Activated T-helper 2 cell treated with anti-CD3 and anti-CD28 coated beads, Interferon-gamma antibody, Interleukin-2, Interleukin-4, amounts not matched to agents 10 μg/mL and 5 μg/mL and 100 μg/mL, durations not matched to agents 14 hours and 24 hours and 36 hours (primary cell): ENCODE measurements at places on chromosomes 3 and 15. TPM values are rescaled to one million over a fixed set of nuclear protein-coding genes. Genes with fewer than 3 reads are reported as not detected.

The PRSS50 gene
- not detected in 2 replicates for total RNA-seq

The HHLA2 gene
- 0.51 and 0.66 TPM in 2 replicates for total RNA-seq

The ZNF639 gene
- total RNA-seq = 34.3 and 38.7 TPM in 2 replicates

The TIGIT gene
- total RNA-seq = 6.3 and 6.7 TPM in 2 replicates

The VEPH1 gene
- not detected in 2 replicates for total RNA-seq

The PIERCE2 gene
- not detected in 2 replicates for total RNA-seq

The GOLGA8T gene
- total RNA-seq = not detected in 2 replicates

The RAB6B gene
- total RNA-seq = 4.6 and 7.6 TPM in 2 replicates

- peaks cover 9% of the 10 kb centered on the region for H3K27me3 ChIP-seq
- peaks cover 2% of the 10 kb centered on the region for H3K4me1 ChIP-seq
- DNase-seq = no peak
- no peaks in the 10 kb centered on the region for H3K36me3 ChIP-seq
Observed at GRCh38 chr3:14305324-14305723, 97.1 kb upstream of the SLC6A6 start.

- no peak overlapping the region for H3K4me3 ChIP-seq
- H3K4me1 ChIP-seq = no peaks in the 10 kb centered on the region
- H3K36me3 ChIP-seq = no peaks in the 10 kb centered on the region
- no peak for DNase-seq
- H3K27ac ChIP-seq = no peak overlapping the region
Observed at GRCh38 chr3:60610441-60611112, 640.7 kb downstream of the FHIT start.

- peaks cover 1% of the 10 kb centered on the region for H3K27me3 ChIP-seq
- H3K27ac ChIP-seq = no peak overlapping the region
- H3K36me3 ChIP-seq = no peaks in the 10 kb centered on the region
- no peak overlapping the region for H3K4me3 ChIP-seq
Observed at GRCh38 chr3:159660326-159660725, 328.3 kb upstream of the IL12A start.

DNA sequence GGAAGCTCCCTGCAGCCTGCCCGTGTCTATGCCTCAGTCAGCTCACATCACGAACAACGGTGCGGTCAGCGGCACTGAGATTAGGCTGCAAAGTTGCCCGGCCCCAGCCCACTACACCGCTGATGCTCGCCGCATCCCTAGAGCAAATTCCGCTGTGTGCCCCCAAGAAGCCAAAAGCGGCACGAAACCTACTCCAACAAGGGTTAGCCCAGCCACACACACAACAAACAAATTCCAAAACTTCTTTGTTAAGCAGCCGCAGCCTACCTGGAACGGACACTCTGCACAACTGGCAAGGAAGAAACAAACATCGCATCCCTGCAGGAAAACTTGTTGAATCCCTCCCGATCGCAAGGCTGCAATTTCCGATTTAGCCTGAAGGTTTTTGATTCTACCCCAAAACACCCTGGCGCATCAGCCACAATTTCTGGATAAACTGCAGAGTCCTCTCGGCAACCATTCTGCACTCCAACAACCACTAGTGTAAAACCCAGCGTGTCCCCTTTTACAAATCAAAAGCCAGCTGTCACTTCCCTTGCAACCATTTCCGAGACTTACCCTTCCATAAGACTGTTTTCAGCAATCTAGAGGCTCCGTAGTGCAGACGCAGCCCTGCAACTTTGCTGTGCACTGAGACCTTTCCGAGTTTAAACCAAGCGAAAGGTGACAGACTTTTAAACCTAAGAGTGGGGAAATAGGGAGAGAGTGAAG, 449 bp downstream of the ROBO1 start:
- H3K4me3 ChIP-seq = no peak overlapping the region
- no peak for DNase-seq
- no peak overlapping the region for H3K27ac ChIP-seq
- no peaks in the 10 kb centered on the region for H3K36me3 ChIP-seq

GRCh38 chr3:171093462-171093861, 66.9 kb upstream of the SLC2A2 start:
- H3K4me3 ChIP-seq = no peak overlapping the region
- H3K27me3 ChIP-seq = no peaks in the 10 kb centered on the region
- peaks cover 12% of the 10 kb centered on the region for H3K4me1 ChIP-seq
- no peak for DNase-seq
- peaks cover 69% of the 10 kb centered on the region for H3K36me3 ChIP-seq

- no peaks in the 10 kb centered on the region for H3K36me3 ChIP-seq
- H3K27me3 ChIP-seq = peaks cover 7% of the 10 kb centered on the region
Observed at GRCh38 chr3:188950832-188951489, 220.8 kb upstream of the TPRG1 start.

DNA sequence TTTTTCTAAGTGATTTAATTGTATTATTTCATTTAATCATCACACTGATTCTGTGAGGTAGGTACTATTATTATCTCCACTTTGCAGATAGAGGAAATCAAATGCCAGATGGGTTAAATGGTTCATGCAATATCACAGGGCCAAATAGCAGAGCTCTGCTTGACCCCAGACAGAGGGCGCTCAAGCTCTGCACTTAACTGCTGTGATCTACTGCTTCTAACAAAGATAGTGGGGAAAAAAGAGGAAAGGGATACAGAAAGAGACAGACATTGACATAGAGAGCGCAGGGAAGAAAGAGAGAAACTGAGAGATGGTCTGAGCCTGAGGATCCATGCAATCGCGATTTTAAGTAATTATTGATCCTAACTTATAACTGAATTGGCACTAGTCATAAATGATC, 279.1 kb upstream of the THRB start:
- no peak for DNase-seq
- H3K4me1 ChIP-seq = no peaks in the 10 kb centered on the region
- H3K27me3 ChIP-seq = no peaks in the 10 kb centered on the region
- no peak overlapping the region for H3K27ac ChIP-seq
- H3K36me3 ChIP-seq = no peaks in the 10 kb centered on the region

DNA sequence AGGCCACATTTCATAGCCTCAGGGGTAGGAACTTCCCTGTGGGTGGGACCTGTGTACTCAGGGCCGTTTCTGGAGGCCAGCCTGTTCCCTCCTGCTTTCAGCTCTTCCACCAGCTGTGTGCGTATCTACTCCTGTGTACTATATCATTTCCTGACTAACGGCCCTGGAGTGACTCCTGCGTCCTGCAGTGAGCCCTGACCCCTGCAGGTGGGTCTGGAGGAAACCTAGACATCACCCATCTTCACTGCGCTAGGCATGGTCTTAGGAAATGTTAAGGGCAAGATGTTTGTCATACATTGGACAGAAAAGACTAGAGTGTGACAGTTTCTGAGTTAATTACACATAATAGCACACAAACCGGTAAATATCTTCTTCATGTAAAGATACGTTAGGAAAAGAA, 297.3 kb downstream of the GABRB3 start:
- DNase-seq = no peak
- no peaks in the 10 kb centered on the region for H3K4me1 ChIP-seq
- H3K27me3 ChIP-seq = no peaks in the 10 kb centered on the region

GRCh38 chr3:175957427-175957826, 1098.3 kb downstream of the NAALADL2 start:
- H3K27me3 ChIP-seq = no peaks in the 10 kb centered on the region
- H3K4me1 ChIP-seq = no peaks in the 10 kb centered on the region
- no peak overlapping the region for H3K4me3 ChIP-seq
- DNase-seq = no peak
- H3K27ac ChIP-seq = no peak overlapping the region

DNA sequence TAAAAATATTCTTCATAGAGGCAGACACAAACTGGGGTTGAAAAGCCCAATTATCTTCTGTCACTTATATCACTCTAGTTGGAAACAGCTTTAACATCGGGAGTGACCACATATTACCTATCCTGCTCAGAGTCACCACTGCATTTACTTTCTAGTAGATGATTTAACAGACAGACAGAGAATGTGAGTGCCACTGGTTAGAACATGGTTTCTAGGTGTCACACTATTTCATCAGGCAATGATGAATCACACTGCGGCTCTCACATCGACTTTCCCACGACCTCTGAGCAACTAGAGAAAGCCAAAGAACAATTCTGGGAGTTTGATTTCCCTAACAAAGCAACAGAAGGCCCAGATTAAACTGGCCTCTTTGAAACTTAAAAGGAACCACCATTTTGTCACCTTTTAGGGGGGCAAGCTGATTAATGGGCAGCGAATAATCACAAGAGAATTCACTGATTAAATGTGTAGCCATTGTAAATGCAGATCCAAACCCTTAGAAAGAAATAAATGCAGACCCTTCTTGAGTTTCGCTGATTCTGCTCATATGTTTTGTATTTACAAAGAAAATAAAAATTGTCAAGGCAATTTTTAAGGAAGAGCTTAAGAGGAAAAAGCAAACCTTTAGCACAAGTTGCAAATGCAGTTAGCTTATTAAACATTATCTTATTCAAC, 112.6 kb upstream of the KBTBD8 start:
- no peak for DNase-seq
- no peak overlapping the region for H3K27ac ChIP-seq
- no peak overlapping the region for H3K4me3 ChIP-seq
- H3K27me3 ChIP-seq = no peaks in the 10 kb centered on the region
- H3K36me3 ChIP-seq = no peaks in the 10 kb centered on the region

DNA sequence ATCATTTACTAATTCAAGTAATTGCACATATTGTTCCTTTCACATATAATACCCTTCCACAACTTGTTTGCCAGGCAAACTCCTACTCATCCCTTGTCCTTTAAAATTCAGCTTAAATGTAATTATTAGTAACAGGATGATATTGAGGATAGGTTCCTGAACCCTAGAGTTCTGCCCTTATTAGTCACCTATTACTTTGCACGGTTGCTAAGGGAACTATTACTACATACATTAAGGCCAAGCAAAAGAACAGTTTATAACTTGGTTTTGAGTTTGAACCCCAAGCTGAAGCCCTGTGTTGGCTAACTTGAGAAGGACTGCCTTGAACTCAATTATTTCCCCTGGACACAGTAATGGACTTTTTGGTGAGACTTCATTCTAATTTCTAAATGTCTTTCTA, 529.7 kb downstream of the IGSF11 start:
- H3K27ac ChIP-seq = no peak overlapping the region
- H3K4me3 ChIP-seq = no peak overlapping the region
- DNase-seq = no peak
- H3K36me3 ChIP-seq = no peaks in the 10 kb centered on the region
- no peaks in the 10 kb centered on the region for H3K4me1 ChIP-seq
- H3K27me3 ChIP-seq = no peaks in the 10 kb centered on the region

GRCh38 chr3:105722943-105723556, 145.8 kb downstream of the CBLB start:
- DNase-seq = no peak
- H3K27ac ChIP-seq = no peak overlapping the region
- peaks cover 89% of the 10 kb centered on the region for H3K36me3 ChIP-seq
- H3K4me1 ChIP-seq = peaks cover 21% of the 10 kb centered on the region
- no peak overlapping the region for H3K4me3 ChIP-seq

- H3K27me3 ChIP-seq = no peaks in the 10 kb centered on the region
- H3K4me3 ChIP-seq = no peak overlapping the region
- H3K36me3 ChIP-seq = no peaks in the 10 kb centered on the region
- H3K27ac ChIP-seq = no peak overlapping the region
- no peaks in the 10 kb centered on the region for H3K4me1 ChIP-seq
Observed at GRCh38 chr3:62835554-62836236, 39.5 kb downstream of the CADPS start.

GRCh38 chr3:166510382-166510781, 673.2 kb upstream of the BCHE start:
- no peak for DNase-seq
- H3K36me3 ChIP-seq = no peaks in the 10 kb centered on the region
- H3K27me3 ChIP-seq = no peaks in the 10 kb centered on the region
- H3K4me3 ChIP-seq = no peak overlapping the region

GRCh38 chr3:142618917-142619461, 22.8 kb downstream of the PLS1 start:
- H3K36me3 ChIP-seq = no peaks in the 10 kb centered on the region
- H3K27ac ChIP-seq = no peak overlapping the region
- no peaks in the 10 kb centered on the region for H3K4me1 ChIP-seq
- DNase-seq = no peak
- H3K4me3 ChIP-seq = no peak overlapping the region

DNA sequence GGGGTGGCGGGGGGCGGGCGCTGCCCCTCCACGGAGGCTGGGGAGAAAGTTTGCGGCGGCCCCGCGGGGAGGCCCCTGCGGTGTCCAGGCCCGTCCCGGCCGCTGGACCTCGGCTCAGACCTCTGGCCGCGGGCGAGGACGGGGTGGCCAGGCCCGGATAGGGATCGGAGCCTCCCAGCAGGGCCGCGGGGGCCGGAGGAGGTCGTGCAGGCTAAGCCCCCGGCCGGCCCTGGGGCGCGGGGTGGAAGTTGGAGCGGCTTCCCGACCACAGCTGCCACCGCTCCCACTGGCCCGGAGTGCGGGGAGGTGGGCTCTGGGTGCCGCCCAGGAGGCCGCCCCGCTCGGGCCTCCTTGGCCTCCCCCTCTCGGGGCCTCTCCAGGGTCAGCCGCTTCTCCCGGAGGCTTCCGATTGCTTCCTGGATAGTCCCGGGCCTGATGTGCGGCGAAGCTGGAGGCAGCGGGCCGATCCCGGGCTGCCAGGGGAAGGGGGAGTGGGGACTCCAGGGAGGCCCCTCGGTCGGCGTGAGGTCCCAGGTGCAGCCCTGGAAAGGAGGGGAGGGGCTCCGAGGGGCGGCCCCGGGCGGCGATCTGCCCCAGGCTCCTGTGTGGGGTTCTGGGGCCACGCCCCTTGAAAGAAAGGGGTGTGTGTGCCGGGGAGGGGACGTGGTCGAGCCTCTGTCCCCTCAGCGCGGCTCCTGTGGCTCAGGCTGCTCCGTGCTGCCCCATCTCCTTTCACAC, 907 bp downstream of the PLXNA1 start:
- H3K27me3 ChIP-seq = peaks cover 5% of the 10 kb centered on the region
- peak overlapping the region; percentile 26 for H3K4me3 ChIP-seq
- peaks cover 7% of the 10 kb centered on the region for H3K4me1 ChIP-seq
- no peaks in the 10 kb centered on the region for H3K36me3 ChIP-seq
- no peak overlapping the region for H3K27ac ChIP-seq

DNA sequence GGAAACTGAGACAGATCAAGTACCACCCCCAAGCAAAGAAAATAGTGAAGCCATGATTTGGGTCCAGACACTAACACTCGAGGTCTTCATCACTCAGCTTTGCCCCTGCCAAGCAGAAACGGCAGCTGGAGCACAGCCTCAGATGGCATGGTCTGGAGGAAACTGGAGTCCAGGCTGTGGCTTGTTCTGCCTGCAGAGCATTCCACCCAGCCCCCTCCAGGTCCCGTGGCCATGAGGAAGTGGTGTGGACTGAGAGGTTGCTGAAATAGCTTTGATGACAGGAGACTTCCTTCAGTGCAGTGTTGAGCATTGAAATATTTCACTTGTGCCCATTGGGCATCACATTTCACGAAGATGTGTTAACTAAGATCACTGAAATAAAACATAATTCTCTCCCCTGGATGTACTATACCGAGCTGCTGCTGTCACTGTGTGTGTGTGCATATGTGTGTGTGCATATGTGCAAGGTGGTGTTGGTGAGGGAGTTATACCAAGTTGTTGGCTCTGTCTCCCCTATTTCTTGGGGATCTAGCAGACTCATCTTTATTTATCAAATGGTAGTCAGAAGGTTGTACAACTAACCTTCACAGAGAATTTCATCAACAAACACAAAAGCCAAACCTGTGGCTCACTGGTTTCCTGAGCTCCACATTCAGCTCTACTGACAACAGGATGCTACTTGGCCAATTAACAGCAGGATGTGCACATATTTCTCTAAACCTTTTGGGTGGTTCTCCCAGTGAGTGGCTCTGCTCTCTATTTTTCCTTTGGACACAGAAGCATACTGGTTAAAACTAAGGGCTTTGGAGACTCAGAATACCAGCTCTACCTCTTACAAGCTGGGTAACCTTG, 660.1 kb upstream of the CFAP20DC start:
- no peak overlapping the region for H3K27ac ChIP-seq
- DNase-seq = no peak
- H3K4me3 ChIP-seq = no peak overlapping the region
- peaks cover 2% of the 10 kb centered on the region for H3K4me1 ChIP-seq

GRCh38 chr3:25576831-25577454, 87.8 kb downstream of the TOP2B start:
- no peaks in the 10 kb centered on the region for H3K4me1 ChIP-seq
- H3K27me3 ChIP-seq = no peaks in the 10 kb centered on the region
- H3K4me3 ChIP-seq = no peak overlapping the region
- no peak for DNase-seq
